ENCODE measurements at places on chromosomes 12 and 14. TPM values are rescaled to one million over a fixed set of nuclear protein-coding genes. Genes with fewer than 3 reads are reported as not detected.

Gene PZP
- total RNA-seq = not detected

Gene FLVCR2
- total RNA-seq = 5.4 TPM

Gene ASB2
- total RNA-seq = 0.67 TPM

Gene LRTM2
- total RNA-seq = 0.05 TPM

Gene NYNRIN
- total RNA-seq = 0.26 TPM

Gene BCL2L14
- not detected for total RNA-seq

Gene ALDH2
- 89.4 TPM for total RNA-seq

Gene FIGNL2
- total RNA-seq = 0.25 TPM

Gene BATF
- total RNA-seq = not detected

Gene NRL
- 1.1 TPM for total RNA-seq

Gene CEBPE
- not detected for total RNA-seq

Gene CLEC2D
- 0.65 TPM for total RNA-seq

Gene CD27
- not detected for total RNA-seq

Gene PGF
- total RNA-seq = 5.1 TPM

Gene ANKRD33
- not detected for total RNA-seq

Gene DIO2
- total RNA-seq = 2.2 TPM

Gene STAC3
- total RNA-seq = 0.40 TPM

Gene SERPINA9
- total RNA-seq = not detected

Gene BBOF1
- total RNA-seq = 3.7 TPM

Gene PPP1R3E
- 2.9 TPM for total RNA-seq

Gene KLRB1
- not detected for total RNA-seq

Gene ATG101
- total RNA-seq = 97.4 TPM

Gene CD163L1
- total RNA-seq = 0.17 TPM

Gene GUCY2C
- total RNA-seq = not detected

Gene SLC25A47
- total RNA-seq = not detected

Gene FGF23
- total RNA-seq = not detected

Gene CYP27B1
- 1.7 TPM for total RNA-seq

Gene SCNN1A
- 13.7 TPM for total RNA-seq

Gene CLEC2B
- total RNA-seq = 1.3 TPM

Gene CCDC184
- total RNA-seq = 3.3 TPM

Gene DLK1
- total RNA-seq = 0.42 TPM

Gene SLC2A14
- total RNA-seq = not detected

Gene PLEK2
- total RNA-seq = 19.4 TPM

Gene RPGRIP1
- 0.20 TPM for total RNA-seq

Gene IQSEC3
- not detected for total RNA-seq

Gene FOXM1
- total RNA-seq = 90.6 TPM

Gene AKT1
- 83.1 TPM for total RNA-seq

Gene PRIMA1
- 0.29 TPM for total RNA-seq

Gene FSCB
- not detected for total RNA-seq

Gene ACOT6
- not detected for total RNA-seq

Gene TMEM52B
- total RNA-seq = 0.08 TPM

Gene KRT3
- 0.08 TPM for total RNA-seq

Gene KRT74
- not detected for total RNA-seq

Gene LBHD2
- not detected for total RNA-seq

Gene SRGAP1
- 10.5 TPM for total RNA-seq

Gene RTL1
- 0.19 TPM for total RNA-seq

Gene RNF212B
- total RNA-seq = not detected

Gene ARHGAP9
- total RNA-seq = 0.94 TPM

Gene BMAL2
- total RNA-seq = 15.7 TPM

Gene PTGER2
- 3.8 TPM for total RNA-seq

Gene ACOT4
- 2.5 TPM for total RNA-seq

Gene RAB2B
- total RNA-seq = 12.6 TPM
